ENCODE measurements at places on chromosomes 6 and 20.

DNA sequence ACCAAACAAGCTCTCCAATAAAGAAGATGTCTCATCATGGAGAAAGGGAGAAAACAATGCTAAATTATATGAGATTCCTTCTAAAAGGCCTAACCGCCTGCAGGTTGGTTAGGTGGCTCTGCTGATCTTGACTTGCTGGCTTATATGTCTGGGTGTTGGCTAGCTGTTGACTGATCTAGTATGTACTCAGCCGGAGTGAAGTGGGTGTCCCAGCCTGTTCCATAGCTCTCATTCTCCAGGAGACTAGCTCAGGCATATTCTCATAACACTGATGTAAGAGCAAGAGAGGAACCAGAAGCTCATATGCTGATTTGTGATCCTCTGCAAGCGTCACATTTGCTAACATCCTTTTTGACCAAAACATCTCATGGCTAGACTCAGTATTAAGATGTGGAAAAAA is 473.0 kb downstream of the BMP2 start:
- no peak for DNase-seq

DNA sequence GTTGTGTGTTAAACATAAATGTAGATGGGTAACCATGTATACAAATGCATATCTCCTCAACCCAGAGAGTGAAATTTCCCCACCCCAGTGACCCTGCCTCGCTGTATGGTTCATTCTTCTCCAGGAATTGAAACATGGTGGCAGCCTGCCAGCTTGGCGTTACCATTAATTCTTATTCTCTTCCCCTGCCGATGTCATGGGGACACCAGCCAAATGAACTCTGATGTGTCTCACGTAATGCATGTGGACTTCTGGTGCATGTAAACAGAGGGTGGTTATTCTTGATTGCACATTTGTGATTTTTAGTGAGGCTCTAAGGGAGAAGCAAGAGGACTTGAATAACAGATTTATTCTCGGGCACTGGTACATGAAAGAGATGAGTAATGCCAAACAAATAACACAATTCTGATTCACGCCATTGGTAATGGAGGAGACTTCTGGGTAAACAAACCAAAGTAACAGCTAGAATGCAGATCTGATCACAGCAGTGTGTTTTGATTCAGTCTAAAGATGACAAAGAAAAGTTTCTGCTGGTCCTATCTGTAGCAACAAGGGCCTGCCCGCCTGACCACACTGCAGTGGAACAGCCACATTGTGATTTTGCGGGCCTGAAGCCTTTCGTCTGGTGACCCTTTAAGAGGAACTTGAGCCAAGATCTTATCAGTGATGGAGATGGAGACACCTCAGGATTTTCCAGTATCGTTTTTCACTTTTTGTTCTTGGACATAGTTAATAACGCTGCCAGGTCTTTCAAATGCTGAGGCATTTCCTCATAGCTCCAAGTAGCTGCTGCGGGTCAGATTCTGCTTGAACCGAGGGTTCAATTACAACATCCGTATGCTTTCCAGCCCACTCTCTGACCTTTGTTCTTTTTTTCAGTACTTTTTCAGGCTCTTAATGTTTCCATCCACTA is 171.8 kb upstream of the AKAP12 start:
- DNase-seq: no peak

DNA sequence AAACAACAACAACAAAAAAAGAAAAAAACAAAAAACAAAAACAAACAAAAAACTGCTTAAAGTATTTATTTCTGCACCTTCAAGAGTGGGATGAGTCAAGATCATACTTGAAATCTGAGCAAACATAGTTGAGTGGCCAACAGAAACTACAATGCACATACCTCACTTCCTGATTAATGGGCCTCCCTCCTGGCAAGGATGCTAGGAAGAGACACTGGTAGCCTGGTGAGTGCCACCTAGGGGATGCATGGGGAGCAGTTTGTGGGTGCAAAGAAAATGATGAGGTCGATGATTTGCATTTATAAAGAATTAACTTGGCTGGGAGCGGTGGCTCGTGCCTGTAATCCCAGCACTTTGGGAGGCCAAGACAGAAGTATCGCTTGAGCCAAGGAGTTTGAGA is 808.1 kb downstream of the MAFB start:
- no peak for DNase-seq

- no peak for DNase-seq
These were observed 275.8 kb upstream of the RUNX2 start for GRCh38 chr6:45052325-45052724.

DNA sequence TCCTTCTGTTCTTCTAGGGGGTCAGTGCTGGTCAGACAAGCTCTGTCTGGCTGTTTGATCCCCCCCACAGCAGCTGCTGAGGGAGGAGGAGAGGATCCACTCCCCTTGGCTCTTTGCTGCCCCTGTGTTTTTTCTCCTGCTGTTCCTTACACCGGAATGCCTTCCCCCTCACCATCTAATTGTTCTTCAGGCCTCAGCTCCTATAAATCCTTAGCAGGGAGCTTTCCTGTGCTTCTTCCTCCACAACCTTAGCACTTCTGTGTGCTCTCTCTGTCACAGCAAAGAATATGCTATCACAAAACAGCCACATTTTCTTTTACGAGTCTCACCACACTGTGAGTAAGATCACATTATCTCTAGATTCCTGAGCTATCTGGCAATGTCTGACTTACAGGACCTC is 196.6 kb downstream of the OTOR start:
- no peak for DNase-seq

DNA sequence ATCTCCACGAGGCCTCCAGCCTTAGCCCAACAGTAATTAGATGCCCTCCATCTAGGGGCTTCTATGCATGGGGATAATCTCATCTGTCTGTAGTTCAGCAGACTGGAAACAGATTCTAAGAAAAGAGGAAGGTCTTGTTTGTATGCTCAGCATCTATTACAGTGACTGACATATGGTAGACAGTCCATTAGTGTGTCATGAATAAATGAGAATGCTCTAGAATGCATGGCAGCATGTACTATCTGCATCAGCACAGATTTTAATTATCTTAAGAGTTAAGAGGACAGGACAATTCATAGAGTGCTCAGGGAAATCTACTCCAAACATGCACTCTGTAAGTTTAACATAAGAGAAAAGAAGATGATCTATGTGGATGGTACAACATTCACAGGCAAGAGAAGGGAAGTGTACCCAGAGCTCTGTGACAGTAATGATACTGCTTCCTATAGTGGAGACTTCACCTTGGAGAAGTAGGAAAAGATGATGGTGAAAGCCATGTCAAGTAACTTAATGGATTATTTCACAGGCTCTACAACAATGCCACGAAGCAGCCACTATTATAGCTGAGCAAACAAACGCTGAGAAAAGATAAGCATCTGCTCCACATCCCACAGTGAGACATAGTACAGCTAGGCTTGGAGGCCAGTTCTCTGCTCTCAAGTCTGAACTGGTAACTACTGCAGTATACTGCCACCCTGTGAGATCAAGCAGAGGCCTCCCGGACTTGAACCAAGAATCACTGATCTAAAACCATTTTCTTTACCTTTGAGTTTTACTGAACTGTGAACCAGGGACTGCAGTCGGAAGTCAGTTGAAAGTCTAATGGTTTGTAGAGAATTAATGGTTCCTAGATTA is 309.2 kb upstream of the SPTLC3 start:
- no peak for DNase-seq

DNA sequence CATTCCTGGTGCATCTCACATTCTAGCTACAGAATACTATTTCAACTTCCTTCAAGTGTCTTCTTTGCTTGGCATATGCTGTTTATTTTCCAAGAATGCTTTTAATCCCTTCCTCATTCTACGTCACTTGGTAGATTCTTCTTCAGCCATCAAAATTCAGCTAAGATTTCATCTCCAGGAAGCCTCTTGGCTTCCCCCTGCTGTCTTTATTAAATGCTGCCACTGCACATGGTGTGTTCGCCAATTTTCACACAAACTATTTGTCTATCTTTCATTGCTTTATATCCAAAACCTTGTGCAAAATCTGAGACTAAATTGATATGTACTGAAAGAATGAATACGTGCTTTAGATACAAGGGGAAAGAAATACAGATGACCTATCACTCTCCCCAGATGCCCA is 253.0 kb downstream of the RFPL4B start:
- no peak for DNase-seq

DNA sequence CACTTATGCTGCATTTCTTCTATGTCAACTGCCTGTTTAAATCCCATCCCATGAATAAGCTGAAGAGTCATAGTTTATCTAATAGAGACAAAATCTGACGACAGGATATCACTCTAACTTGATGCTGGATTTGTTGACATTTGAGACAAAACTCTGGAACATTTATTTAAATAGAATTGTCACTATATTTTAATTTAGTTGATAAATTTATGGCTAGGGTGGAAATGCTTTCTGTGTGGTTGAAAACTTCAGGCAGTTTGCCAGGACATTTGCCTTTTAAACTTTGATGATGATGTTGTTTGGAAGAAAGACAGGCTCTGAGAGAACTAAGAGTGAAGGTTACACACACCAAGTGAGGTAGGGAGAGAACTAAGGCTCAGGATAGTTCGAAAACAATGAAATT is 68.1 kb downstream of the GJA1 start:
- no peak for DNase-seq

GRCh38 chr6:90000864-90001731 is 106.8 kb downstream of the GJA10 start:
- no peak for DNase-seq

GRCh38 chr6:46989398-46989797 is 52.7 kb downstream of the ADGRF1 start:
- DNase-seq: no peak

DNA sequence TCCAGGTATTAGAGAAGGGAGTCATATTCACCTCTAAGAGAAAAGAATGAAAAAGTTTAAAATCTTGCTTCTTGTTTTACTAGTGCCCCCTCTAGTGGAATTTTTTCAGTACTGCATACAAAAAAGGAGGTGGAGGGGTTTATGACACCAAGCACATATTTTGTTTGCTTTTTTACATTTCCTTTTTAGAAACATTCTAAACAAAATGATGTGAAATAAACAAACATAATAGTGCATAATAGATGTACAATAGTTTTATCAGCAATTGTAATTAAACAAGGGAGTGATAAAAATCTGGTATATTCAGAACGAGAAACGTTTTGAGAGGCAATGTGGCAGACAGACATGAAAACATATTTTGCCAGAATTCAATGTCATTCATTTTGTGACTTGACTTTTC is 111.0 kb upstream of the TFAP2D start:
- no peak for DNase-seq

GRCh38 chr6:164021589-164022250 is 607.2 kb downstream of the QKI start:
- no peak for DNase-seq

- no peak for DNase-seq
These were observed 558 bp downstream of the LINC00237 start for GRCh38 chr20:21105429-21106170.

- no peak for DNase-seq
These were observed 46.9 kb upstream of the ENPP5 start for GRCh38 chr6:46217671-46218131.

GRCh38 chr6:61886608-61887259 is 399.3 kb downstream of the KHDRBS2 start:
- no peak for DNase-seq

All from T-cell (primary cell).